ENCODE measurements at places on chromosomes 16 and 17.

- DNase-seq = no peak
These were observed 1.5 kb downstream of the ACBD4 start for GRCh38 chr17:45136846-45137560.

- peak; percentile 92 for DNase-seq
These were observed 11.2 kb downstream of the GALK1 start for GRCh38 chr17:75753514-75754377.

GRCh38 chr16:3761375-3762106 lies 44.2 kb upstream of the TRAP1 start:
- no peak for DNase-seq

GRCh38 chr17:72177738-72178137 lies 56.9 kb downstream of the SOX9 start:
- DNase-seq = no peak

Measured in GM23338 (cell line).